Kidney (tissue), 22 donors: ENCODE measurements at places on chromosomes 3 and 15.

- no peak for DNase-seq
Observed at GRCh38 chr15:27499191-27499590, 528.2 kb downstream of the GABRG3 start.

DNA sequence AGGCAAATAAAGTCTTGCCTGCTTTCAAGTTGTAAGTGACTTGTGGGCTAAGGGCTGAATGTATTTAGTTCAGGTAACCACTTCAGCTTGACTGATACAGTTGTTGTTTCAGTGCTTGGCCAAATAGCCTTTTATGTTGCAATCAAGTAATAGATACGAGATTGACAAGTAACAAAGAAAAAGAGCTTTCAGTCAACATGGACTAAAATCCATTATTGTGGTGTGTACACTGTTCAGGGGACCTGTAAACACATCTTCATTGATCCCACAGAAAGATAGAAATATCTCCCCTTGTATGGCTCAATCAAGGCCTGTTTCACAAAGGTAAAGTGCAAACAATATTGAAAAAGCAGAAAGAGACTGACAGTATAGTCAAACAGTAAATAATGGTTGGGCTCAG, 224.8 kb upstream of the TMCO5A start:
- DNase-seq, result no peak

GRCh38 chr3:12194669-12195161, 36.0 kb upstream of the TIMP4 start:
- no peak for DNase-seq

DNA sequence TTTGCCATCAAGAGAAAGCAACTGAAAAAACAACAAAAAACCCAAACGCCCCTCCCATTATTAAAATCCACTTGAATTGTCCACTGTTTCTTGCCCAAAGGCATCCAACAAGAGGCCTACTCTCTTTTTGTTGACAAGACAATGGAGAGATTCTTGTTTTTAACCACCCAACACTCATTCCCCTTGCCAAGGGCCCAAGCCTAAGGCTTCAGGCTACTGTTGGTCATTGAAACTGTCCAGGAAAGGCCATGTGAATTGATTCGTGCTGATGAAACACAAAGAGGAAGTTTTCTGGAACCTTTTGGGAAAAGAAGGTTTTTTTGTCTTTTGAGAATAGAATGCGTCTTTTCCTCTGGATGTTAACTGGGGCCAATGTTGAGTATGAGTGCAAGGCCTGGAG, 157.4 kb upstream of the PFN2 start:
- no peak for DNase-seq

DNA sequence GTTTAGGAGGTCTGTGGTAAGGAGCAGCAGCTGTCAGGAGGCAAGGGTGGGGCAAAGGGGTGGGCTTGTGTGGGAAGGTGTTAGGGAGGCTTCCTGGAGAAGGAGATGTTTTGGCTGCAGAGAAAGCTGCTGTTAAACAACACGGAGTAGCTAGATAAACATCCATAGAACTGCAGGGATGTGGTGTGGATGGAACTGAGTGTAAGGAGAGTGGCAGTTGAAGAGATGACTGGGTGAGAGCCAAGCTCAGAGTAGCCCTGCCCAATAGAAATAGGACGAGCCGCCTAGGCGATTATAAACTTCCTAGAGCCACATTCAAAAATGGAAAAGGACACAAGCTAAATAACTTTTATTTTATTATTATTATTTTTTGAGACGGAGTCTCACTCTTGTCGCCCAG, 19.9 kb downstream of the RPLP1 start:
- DNase-seq, result no peak
